ENCODE measurements at places on chromosomes 2 and 18.

- DNase-seq = no peak
These were observed 83.9 kb downstream of the L3MBTL4 start for GRCh38 chr18:6330786-6331185.

GRCh38 chr18:74418023-74418422 is 39.1 kb downstream of the DIPK1C start:
- DNase-seq = no peak

GRCh38 chr2:40719414-40719813 is 267.5 kb upstream of the SLC8A1 start:
- DNase-seq = no peak

GRCh38 chr2:153156743-153157142 is 321.8 kb downstream of the RPRM start:
- no peak for DNase-seq

- DNase-seq = no peak
These were observed 6.7 kb downstream of the SLC66A2 start for GRCh38 chr18:79944746-79945117.

- no peak for DNase-seq
These were observed 67.3 kb downstream of the TMEM18 start for GRCh38 chr2:609881-610280.

DNA sequence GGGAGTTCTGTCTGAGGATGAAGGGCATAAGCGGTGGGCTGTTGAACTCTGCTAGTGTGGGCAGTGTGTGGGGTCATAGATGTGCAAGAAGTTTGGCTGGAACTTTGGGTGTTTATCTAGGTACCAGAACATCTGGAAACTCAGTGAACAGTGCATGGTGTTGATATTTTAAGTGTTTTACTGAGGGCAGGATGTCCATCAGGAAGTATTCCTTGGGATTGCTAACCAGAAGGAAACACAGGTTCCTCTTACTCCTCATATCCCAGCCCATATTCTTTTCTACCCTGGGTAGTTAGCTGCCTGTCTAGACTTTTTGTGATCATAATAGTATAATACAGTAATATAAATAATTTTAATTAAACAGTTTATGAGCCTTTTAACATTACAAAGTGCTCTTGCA is 15.5 kb downstream of the BABAM2 start:
- no peak for DNase-seq

DNA sequence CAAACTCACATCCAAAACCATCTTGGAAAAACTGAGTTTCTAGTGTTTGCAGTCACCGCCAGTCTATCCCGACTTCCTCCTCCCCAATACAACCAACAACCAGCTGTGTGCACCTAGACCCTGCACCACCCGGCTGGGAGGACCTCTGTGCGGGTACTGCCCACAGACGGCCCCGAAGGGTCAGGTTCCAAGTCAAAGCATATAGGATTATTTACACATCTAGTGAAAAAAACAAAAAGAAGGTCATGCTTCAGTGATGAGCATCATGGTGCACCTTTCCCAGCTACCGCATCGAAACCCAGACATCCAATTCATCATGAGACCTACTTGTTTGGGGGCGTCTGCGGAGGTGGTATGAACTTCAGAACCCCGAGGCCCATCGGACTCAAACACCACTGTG is 124.8 kb downstream of the ZNF516 start:
- DNase-seq = no peak

- peak; percentile 60 for DNase-seq
These were observed at the start of gene ANXA4 for GRCh38 chr2:69741575-69742321. TSS of gene ANXA4 (plus strand) at chr2:69742134. CDS start at chr2:69781566, 39,432 bp downstream.

GRCh38 chr18:8777846-8778245 is 72.5 kb downstream of the MTCL1 start:
- no peak for DNase-seq

GRCh38 chr2:228590681-228591080 is 409.2 kb upstream of the SPHKAP start:
- no peak for DNase-seq

DNA sequence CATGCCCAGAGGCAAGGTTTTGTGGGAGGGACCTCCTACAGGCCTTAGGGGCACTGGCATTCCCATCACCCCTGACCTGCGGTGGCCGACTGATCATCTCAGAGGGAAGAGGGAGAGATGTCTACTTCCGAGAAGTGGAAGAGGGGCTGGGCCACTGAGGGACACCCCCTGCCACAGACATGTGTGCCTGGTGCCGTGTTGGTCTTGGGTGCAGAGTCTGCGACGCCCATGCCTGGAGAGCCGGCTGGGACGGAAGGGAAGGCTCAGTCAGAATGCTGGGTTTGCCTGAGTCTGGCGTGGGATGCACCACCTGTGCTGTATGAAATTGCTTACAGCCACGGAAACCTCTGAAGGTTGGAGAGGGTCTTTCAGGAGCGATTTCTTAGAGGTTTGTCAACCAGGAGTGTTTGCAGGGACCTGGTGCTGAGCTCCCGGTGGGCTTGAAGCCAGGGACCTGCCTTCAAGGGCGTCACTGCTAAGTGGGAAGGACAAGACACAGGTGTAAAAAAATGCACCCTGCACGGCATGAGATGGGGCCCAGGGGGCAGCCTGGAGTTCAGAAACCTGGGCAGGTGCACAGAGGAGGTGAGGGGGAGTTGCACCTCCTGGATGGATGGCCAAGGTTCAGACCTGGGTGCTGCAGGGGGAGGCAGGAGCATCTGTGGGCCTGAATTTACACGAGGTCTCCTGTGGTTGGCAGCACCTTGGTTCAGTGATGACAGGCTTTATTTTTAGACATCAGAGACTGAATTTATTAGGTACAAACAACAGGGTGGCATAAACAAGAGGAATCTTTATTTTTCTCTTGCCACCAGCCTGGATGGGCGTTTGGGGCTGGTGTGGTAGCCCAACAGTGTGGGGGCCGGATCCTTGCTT is 100.3 kb downstream of the CTIF start:
- DNase-seq = no peak

GRCh38 chr2:67215214-67216055 is 181.7 kb upstream of the ETAA1 start:
- DNase-seq = no peak

GRCh38 chr2:109124982-109125592 is 3.9 kb upstream of the SH3RF3 start:
- no peak for DNase-seq

- no peak for DNase-seq
These were observed 10.1 kb downstream of the GPR35 start for GRCh38 chr2:240635121-240635997.

- no peak for DNase-seq
These were observed 120.6 kb downstream of the PLB1 start for GRCh38 chr2:28616396-28616999.

DNA sequence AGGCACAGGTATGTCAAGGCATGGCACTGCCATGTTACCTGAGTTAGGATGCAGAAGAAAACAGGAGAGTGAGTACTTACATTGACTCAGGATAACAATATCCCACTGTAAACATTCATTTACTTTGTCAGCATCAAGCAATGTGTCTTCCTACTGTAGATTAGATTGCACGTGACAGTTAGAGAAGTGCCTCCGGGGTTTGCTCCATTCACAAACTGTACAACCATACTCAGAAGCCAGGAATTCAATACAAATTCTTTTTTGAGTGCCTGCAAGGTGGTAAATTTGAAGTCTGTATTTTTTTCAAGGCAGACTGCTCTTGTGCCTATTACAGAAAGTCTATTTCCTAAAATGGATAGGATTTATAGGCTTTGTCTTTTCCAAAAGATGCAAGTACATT is 34.1 kb downstream of the CDCA7 start:
- no peak for DNase-seq

DNA sequence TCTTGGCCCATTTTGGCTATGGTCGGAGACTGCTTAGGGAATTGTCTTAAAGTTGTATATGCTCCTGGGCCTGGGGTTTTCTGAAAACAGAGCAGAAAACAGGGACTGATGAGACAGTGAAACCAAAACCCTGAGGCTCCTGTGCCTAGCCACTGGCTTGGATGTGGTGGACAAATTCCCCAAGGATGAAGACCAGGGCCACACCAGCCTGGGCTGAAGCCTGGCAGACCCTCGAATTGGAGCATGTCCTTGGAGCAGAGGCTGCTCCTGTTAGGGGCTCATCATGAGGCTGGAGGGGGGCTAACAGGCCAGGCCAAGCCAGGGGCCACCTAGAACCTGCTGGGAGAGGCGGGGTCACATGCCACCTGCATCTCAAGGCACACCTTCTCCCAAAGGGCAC is 68.1 kb downstream of the STPG4 start:
- DNase-seq = no peak

GRCh38 chr2:106638043-106638442 is 150.9 kb downstream of the CD8B2 start:
- no peak for DNase-seq

DNA sequence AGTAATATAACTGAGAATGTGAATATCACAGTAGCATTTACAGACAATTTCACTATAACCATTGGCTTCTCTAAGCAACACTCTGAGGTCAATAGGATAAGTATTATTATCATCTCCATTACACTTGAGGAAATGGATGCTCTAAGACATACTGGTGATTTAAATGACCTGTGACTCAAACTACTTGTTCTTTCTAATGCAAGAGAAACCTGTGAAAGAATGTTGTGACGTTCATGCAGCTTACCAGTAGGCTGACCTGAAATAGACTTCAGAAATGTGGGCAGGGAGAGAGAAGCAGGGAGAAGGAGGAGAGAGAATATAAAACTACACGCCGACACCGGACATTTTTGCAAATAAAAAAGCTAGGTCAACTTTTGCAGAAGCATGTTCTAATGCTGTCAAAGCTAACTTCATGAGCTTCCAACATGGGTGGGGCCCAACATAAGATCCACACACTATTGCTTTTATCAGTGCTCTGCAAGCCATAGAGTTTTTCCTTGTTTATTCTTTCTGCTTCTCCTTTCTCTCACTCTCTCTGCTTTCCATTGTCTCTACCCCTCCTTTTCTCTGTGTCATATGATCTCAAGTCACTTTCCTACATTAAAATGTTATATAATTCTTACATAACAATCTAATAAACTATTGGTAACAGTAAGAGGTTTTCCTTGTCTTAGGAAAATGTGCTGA is 217.6 kb upstream of the FN1 start:
- DNase-seq = no peak

DNA sequence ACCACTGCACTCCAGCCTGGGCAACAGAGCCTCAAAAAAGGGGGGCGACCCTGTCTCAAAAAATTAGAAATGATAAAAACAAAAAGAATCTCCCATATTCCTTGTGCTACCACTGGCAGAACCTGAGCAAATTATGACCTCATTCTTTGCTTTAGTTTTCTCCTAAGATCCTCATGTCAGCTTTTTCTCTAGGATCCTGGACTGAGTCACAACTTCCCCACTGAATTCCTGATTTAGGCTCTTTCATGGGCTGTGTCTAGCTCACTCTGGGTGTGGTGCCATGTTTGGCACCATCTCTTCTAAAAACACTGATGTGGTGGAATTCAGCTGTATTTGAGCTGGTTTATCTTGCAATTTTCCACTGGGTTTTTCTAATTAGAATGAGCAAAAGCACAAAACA is 37.1 kb downstream of the EXOC6B start:
- no peak for DNase-seq

All from stimulated activated CD8-positive, alpha-beta memory T cell treated with anti-CD3 and anti-CD28 coated beads, Interleukin-2, amount 100 ng/mL, for 48 hours (primary cell).